ENCODE measurements at places on chromosomes 7 and 10.

DNA sequence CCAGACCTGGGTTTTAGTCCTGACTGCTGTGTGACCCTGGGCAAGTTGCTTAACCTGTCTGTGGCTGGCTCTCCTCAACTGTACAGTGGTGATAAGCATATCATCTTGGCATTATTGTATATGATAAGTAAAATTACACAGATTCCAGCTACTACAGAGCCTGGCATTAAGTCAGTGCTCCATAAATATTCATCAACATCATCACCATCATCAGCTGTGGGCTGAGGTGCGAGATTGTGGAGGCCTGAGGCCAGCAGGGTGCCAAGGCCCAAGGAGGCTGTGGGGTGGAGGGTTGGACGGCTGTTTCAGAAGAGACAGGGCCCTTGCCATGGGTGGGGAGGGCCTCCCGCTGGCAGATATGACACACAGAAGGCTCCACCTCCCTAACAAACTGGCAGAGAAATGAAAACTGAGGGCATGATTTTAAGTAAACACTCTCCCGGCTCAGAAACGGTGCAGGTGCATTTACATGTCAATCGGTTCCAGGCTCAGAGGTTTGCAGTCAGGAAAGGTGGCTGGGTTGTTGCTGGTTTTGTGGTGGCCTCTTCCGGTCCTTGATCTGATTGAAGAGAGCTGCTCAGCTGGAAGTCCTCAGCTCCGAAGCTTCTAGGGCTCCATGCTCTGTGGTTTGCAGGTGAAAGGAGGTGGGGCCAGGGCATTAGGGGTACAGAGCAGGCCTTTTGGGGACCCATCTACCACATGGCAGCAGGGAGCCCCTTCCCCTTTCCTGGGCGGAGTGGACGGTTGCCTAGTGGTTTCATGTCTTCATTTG is 10.2 kb downstream of the CRYGN start:
- no peak for DNase-seq

DNA sequence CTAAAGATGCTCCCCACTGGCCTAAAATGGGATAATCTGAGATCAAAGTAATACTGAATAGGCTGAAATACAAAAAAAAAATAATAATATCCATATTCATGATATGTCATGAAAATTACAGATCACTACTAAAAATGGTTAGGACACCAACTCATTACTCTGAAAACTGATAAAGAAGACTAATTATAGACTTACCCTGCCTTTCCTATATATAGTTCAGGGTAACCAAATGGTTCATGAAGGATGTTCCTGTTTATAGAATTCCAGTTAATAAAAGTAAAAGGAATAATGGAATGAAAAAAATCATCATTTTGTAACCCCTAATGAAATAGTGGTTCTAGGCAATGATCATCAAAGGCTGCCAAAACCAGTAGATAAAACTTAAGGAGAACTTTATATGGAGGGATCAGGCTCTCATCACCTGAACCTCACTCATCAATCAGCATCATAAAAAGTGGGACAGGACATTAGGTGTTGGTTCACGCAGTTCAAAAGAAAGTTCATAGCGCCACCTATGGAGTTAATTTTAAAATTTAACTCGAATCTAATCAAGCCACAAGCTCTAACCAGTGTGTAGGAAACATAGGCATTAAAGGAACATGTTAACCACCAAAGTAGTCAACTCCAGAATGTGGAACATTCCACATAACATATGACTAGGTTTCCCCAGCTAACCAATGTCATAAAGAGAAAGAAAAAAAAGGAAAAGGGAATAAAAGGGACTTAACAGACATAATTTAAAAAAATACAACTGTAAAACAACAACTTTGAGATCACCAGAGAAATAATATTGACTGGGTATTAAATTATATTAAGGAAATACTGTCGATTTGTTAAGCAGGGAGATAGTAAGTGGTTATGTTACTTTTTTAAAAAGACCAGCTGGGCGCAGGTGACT is 35.7 kb downstream of the P4HA1 start:
- no peak for DNase-seq

GRCh38 chr10:97072851-97073665 is 112.7 kb downstream of the SLIT1 start:
- peak; percentile 90 for DNase-seq

DNA sequence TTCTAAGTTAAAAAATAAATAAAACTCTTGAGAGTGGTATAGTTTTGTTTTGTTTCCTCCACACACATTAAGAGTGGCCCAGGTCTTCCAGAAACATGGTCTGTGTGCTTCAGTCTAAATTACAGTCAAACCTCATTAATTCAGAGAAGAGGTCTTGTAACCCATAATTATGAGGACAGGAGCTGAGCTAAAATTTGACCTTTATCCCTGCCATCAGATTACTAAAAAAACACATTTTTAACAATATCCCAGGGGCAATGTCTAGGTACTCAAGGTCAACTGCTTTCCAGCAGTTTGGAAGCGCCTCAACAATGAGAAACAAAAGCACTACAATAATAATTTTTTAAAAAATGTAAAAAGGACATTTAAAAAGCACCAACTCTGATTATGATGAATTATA is 184.1 kb upstream of the PFKP start:
- DNase-seq = no peak

GRCh38 chr7:14850039-14850438 is 52.5 kb downstream of the DGKB start:
- no peak for DNase-seq

DNA sequence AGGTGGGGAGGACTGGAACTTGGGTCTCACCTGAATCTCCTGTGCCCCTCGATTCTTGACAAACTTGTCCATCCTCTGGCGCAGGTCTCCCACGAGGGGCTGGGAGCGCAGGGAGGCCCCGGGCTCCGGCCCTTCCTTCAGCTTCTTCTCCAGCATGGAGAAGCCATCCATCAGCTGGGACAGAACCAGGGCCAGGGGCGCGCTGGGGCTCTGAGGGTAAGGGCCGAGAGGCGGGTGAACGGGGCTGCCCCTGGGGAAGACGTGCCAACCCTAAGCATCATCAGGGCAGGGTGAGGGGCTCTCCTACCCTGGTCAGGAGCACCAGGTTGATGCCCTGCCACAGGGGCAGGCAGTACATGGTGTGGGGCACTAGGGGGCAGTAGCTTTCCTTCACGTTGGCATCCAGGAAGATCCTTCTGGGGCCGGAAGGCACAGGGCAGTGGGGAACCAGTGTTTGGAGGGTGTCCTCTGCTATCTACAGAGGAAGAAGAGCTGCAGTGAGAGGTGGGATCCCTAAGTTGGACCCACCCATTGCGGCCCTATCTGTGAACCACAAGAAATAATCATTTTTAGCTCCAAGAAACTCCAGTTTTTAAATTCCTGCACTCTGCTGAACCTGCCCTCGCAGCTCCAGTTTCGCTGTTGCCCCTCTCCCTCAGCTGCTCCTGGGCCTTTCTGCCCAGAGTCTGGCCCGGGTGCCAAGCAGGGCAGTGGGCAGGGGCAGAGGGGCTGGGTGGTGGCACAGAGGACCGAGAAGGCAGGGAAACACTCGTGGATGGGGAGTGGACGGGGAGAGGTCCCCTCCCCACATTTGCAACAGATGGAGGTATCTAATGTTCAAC is 10.8 kb upstream of the PYROXD2 start:
- DNase-seq = no peak

DNA sequence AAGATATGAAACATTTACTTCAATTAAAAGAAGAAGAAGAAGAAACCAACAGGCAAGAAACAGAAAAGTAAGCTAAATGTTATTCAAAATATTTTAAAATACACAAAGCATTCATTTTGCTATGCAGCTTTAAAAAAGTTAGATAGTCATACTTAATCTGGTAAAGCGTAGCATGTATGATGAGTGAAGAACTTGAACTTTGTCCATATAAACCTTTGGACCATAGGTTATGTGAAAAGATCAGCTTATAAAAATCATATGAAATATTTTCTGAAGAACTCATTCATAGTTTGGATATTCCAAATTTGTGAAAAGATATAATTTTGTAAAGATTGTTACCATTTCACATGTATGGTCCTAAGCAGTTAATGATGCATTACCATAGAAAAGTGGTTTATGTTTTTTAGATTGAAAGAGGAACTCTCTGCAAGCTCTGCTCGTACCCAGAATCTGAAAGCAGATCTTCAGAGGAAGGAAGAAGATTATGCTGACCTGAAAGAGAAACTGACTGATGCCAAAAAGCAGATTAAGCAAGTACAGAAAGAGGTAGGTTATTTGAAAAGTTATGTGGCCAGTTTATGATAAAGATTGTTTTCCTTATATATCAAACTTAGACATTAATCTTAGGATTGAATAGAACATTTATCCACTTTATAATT is 37.3 kb downstream of the KIF20B start:
- no peak for DNase-seq

DNA sequence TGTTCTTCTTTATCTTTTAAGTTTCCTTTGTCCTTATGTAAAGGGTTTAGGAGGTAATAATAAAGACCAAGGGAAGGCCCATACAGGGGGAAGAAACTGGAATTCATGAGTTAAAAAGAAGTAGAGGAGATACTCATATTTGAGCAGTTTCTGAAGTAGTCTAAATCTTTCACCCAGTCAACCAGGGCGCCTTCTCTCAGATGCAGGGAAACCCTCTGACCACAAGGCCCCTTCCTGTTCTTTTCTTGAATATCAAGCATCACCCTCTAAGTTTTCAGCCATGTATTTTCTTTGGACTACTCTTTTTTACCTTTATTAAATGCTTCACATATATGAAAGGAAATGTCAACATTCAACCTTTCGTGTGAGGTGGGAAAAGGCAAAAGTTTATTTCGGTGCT is 630.8 kb downstream of the SUGCT start:
- no peak for DNase-seq

- DNase-seq = no peak
Measured at GRCh38 chr7:138316421-138317043, 143.5 kb upstream of the TRIM24 start.

- no peak for DNase-seq
Measured at GRCh38 chr10:117492504-117492903, 50.0 kb upstream of the EMX2 start.

- no peak for DNase-seq
Measured at GRCh38 chr10:61278556-61278955, 174.6 kb downstream of the TMEM26 start.

DNA sequence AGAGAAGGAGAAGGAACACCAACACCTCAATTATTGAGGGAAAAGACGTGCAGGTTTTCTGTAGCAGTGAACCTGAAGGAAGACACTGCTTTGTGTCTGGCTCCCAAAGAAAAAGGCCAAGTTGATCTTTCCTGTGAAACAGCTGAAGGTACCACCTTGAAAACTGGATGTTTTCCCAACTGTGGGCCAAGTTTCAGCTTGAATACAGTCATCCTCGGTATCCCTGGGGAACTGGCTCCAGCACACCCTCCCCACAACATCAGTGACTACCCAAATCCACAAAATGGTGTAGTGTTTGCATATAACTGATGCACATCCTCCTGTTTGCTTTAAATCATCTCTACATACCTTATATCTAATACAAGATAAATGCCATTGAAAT is 297.0 kb upstream of the PITRM1 start:
- DNase-seq = no peak

DNA sequence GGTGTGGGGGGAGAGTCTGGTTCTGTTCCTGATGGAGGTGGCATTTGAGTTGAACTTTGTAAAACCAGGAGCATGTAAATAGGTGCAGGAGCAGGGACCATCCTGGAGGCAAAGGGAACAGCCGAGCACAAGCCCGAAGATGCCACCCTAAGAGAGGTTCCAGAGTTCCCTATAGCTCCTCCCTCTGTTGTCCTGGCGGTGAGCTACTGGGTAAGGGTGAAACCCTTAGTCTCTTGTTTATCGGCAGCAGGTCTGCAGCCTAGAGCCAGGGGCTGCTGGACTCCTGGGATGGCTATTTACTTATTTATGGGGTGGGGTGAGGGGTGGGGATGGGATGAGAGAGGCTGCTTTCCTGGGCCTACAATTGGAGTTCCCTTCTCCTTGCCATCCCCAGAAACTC is 6.5 kb upstream of the LBX1 start:
- DNase-seq = no peak

GRCh38 chr7:30796105-30796869 is 25.1 kb downstream of the MINDY4 start:
- no peak for DNase-seq

DNA sequence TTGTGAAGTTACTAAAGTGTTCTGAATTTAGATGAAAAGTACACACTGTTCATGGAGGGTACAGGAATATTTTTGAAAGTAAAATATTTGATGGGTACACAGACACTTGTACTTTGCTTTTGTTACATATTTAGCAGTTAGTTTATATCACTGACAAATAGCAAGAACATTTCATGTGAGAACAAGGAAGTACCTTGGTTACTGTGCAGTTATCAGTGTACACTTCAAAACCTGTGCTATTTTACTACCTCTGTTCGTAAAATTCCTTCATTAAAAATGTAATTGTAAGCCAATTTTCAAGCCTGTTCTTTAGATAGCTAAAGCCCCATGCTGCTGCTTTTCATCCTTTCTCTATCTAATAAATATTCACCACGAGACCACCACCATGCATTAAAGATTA is 39.8 kb upstream of the WASL start:
- DNase-seq = no peak

DNA sequence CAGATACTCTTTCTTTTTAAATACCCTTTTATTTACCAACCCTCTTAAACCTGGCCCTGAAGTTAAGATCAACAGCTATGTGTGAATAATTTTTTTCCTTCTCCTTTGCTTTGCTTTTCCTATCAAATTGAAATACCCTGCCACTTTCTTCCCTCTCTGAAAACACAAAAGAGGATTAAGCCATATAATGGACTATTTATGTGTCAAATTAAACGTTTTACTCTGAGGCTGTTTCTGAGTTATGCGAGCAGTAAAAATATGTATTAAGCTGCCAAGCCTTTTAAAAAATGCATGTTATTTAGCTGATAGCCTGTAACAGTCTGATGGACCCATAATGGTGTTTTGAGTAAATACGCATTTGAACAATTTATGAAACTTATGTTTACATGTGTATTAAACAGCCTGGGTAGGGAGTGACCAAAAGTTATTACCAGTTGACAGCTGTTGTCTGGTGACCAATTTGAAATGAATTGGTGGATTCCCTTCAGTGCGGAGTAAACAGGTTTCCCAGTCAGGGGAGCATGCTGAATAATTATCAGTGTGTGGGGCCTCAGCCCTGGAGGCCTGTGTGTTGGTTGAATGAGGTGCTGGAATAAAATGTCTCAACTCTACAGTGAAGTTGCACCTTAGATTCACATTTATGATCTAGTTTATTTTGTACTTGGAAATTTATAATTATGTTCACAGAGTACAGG is 89.6 kb downstream of the AUTS2 start:
- no peak for DNase-seq

DNA sequence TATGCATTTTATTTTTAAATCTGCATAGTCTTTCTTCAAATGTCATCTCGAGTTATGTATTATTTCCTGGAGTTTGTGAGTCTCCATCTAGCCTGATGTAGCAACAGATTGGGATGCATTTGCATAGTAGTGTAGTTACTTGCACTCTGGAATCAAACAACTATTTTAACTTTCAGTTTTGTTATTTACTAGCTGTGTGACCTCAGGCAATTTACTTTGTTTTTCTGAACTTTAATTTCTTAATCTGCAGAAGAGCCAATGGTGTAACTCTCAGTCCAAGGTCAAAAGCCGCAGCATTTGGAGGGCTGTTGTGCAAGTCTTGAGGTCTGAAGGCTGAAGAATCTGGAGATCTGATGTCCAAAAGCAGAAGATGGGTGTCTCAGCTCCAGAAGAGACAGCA is 175.8 kb upstream of the SORCS1 start:
- no peak for DNase-seq

Measured in activated CD8-positive, alpha-beta memory T cell treated with anti-CD3 and anti-CD28 coated beads for 48 hours (primary cell).